ENCODE measurements at places on chromosomes 4 and X.

- no peak for DNase-seq
Measured at GRCh38 chr4:88792268-88792781, 94.7 kb upstream of the NAP1L5 start.

GRCh38 chr4:53366301-53366716 is 448 bp upstream of the SCFD2 start:
- no peak for DNase-seq

- DNase-seq, result no peak
Measured at GRCh38 chr4:153684971-153685371, 891 bp downstream of the TLR2 start.

GRCh38 chrX:117985241-117985640 is 131.4 kb downstream of the KLHL13 start:
- no peak for DNase-seq

GRCh38 chrX:9430346-9430921 is 34.4 kb upstream of the TBL1X start:
- DNase-seq, result no peak

DNA sequence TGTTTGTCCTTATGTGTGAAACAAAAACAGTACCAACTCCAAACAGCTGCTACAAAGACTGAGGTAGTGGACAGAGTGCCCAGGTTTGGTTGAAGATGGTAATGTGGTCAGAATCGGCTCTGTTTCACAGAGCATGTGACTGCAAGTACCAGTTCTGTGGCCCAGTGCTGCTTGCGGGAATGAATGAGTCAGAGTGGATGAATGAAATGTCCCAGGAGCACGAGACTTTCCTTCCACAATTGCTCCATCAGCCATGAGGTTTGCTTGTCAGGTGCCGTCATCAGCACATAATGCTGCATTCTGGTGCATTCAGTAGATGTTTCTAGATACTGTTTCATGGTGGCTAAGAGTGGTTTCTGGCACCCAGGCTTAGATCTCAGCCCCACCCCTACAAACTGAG is 84.2 kb downstream of the GPR143 start:
- no peak for DNase-seq

GRCh38 chr4:130266814-130267213 is 1170.9 kb downstream of the C4orf33 start:
- no peak for DNase-seq

DNA sequence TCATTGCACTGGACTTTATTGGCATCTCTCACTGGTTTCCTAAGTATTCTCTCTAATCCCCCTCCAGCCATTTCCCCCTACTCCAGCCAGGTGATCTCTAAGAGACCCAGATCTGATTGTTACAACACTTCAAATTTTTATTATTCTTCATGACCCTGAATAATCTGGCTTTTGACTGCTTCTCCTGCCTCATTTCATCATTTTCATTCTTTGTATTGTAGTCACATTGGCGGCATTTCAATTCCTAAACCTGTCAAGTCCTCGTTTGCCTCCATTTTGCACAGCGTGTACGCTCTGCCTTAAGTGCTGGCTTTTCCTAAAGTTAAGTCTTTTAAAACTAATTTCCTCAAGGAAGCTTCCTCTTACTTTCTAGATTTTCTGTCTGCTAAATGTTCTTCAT is 31.6 kb downstream of the UBE2K start:
- no peak for DNase-seq

- DNase-seq, result no peak
Measured at GRCh38 chr4:101515099-101515498, 167.8 kb upstream of the PPP3CA start.

DNA sequence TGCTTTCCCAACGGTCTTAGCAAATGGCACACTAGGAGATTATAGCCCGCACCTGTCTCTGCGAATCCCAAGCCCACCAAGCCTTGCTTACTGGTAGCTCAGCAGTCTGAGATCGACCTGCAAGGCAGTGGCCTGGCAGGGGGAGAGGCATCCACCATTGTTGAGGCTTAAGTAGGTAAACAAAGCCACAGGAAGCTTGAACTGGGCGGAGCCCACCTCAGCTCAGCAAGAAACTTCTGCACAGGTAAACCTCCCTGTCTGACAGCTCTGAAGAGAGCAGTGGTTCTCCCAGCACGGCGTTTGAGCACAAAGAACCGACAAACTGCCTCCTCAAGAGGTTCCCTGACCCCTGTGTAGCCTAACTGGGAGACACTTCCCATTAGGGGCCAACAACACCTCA is 42.8 kb downstream of the BRWD3 start:
- DNase-seq, result no peak

DNA sequence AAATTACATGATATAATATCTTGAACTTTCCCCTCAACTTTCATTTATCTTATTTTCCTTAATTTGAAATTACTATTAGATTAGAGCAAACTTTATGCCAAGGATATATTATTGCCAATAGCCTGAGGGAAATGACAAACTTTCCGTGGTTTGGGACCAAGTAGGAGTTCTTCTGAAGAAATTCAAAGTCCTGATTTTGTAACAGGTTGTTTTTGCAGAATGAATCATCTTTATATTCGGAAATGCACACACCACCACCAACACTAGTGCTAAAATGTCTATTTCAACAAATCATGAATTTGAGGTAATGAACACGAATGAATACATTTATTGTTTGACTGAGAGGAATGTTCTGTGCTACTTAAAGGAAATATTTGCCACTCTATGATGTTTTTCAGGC is 226.7 kb downstream of the GRIA2 start:
- DNase-seq, result no peak

- no peak for DNase-seq
Measured at GRCh38 chr4:153780221-153780620, 8.7 kb downstream of the SFRP2 start.

- DNase-seq, result peak; percentile 28
Measured at GRCh38 chr4:89482251-89482650, 174.7 kb upstream of the GPRIN3 start.

- no peak for DNase-seq
Measured at GRCh38 chr4:2365054-2365912, 53.2 kb downstream of the ZFYVE28 start.

GRCh38 chr4:183399616-183400015 is 44.8 kb upstream of the CDKN2AIP start:
- DNase-seq, result no peak

DNA sequence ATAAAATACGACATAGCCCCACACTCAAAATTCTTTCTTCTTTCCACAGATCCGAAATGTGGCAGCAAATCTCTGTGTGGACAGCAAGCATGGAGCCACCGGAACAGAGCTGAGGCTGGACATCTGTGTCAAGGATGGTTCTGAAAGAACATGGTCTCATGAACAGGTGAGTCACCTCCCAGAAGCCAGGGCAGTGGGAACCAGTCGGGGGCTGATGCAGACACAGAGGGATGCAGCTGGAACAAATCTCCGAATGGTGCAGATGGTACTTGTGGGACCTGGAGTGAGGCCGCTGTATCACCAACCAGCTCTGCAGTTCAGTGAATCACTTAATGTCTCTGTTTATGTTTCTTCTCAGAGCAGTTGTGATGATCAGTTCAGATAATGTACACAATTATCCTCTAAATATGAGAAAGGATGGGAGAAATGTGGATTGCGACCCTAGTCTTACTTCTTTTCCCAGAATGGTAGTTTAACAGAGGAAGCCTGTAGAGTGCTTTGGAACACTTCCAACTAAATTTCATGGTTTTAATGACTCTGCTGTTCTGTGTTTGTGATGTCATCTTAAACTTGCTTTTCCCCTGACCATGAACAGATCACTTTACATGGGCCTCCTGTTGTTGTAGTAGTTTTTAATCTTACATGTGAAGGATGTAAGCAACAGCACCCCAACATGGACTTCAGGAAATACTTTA is 159.3 kb upstream of the GALNT7 start:
- peak; percentile 18 for DNase-seq

DNA sequence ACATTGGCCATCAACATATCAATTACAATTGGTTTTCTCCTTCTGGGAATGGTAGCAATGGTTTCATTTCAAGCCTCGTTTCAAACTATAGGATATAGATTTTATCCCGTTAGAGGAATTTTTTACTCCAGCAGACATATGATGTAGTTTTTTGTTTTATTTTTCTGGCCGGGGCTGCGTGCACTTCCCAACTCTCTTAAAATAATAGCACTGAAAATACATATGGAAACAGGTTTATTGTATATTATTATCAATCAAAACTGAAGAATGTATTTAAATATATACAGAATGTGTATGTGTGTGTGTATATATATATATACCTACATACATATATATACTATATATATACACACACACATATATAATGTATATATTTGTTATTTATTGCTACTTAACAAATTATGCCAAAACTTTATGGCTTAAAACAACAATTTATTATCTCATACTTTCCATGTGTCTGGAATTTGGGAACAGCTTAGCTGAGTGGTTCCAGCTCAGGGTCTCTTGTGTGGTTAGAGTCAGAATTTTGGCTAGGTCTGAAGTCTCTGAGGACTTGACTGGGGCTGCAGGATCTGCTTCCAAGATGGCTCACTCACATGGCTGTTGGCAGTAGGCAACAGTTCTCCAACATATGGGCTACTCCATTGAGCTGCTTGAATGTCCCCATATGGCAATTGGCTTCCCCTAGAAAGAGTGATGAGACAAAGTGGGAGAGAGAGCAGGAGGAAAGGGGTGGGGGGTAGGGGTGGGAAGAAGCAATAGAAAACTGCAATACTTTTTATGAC is 314.1 kb downstream of the PPP1R2C start:
- DNase-seq, result peak; percentile 79

DNA sequence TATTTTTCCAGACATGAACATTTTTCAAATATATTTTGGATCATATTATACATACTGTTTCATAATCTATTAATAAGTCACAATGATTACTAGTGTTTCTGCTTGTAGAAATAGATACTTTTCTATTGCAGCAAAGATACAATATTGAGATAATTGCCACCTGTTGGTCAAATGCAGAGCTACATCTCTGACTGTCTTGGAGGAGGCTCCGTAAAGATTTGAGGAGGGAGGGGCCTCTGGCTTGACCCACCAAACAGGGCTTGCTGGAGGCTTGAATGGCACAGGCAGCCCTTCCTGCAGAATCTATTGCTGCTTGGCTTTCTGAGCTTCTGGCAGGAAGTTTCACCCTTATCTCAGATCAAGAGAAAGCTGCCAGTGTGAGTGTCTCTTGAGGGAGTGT is 99.3 kb upstream of the ARMCX2 start:
- DNase-seq, result no peak

- no peak for DNase-seq
Measured at GRCh38 chr4:14247767-14248166, 620.2 kb upstream of the BOD1L1 start.

DNA sequence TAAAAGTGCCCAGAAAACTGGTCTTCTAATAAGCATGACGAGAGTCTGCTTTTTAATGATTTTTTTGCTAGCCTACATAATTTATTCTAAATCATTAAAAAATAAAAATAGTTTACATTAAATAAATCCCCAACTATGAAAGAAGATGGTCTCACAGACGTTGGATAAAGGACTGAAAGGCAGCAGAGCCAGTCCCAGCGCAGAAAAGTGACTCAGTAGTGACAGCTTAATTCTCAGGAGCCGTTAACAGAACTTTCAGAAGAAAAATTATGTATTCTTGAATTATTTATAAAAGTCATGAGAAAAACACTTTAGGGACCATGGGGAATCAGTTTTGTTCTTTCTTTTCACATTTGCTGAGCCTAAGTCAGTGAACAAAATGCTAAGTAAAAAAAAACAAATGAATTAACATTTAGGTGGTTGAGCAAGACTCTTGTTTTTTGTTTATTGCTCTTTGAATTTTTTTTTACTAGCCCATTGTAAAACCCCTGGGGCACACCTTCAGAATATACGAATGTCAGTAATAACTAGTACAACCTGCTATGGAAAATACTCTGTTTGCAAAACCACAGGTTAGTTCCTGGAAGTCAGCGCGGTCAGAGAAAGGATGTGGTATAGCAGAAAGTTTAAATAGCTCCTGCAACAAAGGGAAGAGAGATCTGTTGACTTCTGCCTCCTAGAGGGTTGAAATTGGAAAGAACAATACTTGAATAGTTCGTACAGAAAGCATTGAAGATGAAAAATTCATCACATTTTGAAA is 50.4 kb upstream of the CCDC160 start:
- no peak for DNase-seq

GRCh38 chr4:174461466-174462106 is 60.7 kb downstream of the HPGD start:
- DNase-seq, result no peak

- DNase-seq, result no peak
Measured at GRCh38 chr4:185290656-185291055, 81.3 kb downstream of the SNX25 start.

DNA sequence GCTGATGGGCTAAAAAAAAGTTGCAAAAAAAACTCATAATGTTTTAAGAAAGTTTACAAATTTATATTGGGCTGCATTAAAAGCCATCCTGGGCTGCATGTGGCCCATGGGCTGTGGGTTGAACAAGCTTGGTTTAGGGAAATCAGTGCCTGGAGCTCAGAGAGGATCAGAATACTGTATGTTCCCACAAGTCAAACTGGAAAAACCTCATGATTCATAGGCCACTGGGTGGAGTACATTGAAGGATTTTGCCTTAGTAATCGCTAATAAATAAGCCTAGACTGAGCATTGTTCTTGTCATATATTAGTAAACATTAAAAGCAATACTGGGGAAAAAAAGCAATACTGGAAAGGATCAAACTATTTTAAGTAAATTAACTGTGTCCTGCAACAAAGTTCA is 246.3 kb upstream of the TAPT1 start:
- DNase-seq, result no peak

GRCh38 chr4:47972181-47972580 is 44.3 kb downstream of the CNGA1 start:
- no peak for DNase-seq

DNA sequence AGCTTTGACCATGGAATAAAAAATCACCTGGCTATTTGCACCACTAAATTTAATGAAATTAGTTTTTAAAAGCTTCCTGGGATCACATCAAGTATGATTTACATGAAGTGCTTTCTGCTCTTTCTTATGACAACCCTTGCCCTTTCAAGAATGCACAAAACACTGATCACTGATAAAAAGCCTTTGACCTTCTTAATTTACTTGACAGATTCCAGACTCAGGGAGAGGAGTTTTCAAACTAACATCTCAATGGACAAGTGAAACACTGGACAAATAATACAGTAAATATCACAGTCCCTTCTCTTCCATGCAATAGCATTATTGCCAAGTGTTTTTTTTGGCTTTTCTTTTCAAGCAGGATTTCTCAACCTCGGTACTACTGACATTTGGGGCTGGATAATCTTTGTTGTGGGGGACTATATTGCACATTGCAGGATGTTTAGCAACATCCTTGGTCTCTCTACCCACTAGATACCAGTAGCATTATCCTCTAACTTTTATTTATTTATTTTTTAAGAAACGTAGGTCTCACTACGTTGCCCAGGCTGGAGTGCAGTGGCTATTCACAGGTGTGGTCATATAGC is 86.3 kb downstream of the ZNF827 start:
- no peak for DNase-seq

Data from NCI-H2171 treated with DMSO at 0.1 percent for 48 hours (cell line).